Naive thymus-derived CD8-positive, alpha-beta T cell (primary cell): ENCODE measurements at places on chromosomes 16 and 17.

- no peak for DNase-seq
Measured at GRCh38 chr17:1714427-1714979, 4.3 kb upstream of the TLCD2 start.

DNA sequence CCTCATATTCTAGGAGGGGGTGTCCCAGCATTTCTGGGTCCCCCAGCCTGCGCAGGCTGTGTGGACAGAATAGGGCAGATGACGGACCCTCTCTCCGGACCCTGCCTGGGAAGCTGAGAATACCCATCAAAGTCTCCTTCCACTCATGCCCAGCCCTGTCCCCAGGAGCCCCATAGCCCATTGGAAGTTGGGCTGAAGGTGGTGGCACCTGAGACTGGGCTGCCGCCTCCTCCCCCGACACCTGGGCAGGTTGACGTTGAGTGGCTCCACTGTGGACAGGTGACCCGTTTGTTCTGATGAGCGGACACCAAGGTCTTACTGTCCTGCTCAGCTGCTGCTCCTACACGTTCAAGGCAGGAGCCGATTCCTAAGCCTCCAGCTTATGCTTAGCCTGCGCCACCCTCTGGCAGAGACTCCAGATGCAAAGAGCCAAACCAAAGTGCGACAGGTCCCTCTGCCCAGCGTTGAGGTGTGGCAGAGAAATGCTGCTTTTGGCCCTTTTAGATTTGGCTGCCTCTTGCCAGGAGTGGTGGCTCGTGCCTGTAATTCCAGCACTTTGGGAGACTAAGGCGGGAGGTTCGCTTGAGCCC, 11.6 kb downstream of the STH start:
- no peak for DNase-seq

- no peak for DNase-seq
Measured at GRCh38 chr16:30748634-30749445, 615 bp downstream of the PHKG2 start.

- DNase-seq, result peak; percentile 68
Measured at GRCh38 chr17:82300707-82301270, 16.6 kb downstream of the CD7 start.

- peak; percentile 61 for DNase-seq
Measured at GRCh38 chr17:40122999-40123810, 1.4 kb downstream of the MSL1 start.

DNA sequence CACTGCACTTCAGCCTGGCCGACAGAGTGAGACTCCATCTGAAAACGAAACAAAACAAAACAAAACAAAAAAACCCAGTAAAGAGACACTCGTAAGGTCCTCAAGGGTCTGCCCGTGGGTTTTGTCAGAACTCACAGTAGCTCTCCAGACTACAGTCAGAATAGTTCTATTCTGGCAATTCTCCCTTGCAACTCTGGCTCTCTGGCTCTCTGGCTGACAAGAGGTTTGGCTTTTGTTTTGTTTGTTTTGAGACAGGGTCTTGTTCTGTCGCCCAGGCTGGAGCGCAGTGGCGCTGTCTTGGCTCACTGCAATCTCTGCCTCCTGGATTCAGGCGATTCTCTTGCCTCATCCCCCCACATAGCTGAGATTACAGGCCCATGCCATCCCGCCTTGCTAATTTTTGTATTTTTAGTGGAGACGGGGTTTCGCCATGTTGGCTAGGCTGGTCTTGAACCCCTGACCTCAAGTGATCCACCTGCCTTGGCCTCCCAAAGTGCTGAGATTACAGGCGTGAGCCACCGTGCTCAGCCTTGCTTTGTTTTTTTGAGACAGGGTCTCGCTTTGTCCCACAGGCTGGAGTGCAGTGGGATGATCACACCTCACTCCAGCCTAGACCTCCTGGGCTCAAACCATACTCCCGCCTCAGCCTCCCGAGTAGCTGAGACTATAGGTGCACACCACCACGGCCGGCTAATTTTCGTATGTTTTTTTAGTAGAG, 20.5 kb upstream of the CHP2 start:
- no peak for DNase-seq

DNA sequence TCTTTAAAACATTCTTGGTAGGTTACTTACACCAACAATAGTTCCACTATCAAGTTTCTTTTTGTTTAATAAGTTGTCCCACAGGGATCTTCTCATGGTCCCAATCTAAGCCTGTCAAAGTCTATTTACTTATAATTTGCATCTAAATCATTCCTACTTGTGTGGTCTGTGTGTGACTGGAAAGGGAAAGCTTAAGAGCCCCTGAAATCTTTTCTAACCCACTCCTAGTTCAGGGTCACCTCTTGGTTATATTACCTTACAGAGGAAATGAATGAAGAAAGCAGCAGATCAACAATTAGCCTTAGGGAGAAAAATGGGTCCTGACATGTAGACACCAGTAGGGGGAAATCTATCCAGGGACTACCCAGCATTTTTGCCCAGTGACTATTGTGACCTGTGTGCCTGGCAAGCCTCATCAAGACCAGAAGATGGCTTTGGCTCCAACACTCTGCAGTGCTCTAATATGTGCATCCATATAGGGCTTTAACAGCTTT, 110.4 kb upstream of the HAS3 start:
- DNase-seq, result no peak

DNA sequence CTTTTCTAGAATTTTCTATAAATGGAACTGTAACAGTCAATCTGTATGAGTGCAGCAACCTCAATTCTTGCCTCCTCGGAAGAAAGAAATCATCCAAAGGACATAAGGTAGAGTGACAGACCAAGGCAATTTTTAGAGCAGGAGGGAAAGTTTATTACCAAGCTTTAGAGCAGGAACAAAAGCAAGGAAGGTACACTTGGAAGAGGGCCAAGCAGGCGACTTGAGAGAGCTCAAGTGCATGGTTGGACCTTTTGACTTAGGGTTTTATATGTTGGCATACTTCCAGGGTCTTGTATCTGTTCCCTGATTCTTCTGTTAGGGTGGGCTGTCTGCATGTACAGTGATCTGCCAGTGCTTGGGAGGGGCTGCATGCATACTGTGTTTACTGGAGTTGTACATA, 50.3 kb downstream of the SCNN1G start:
- no peak for DNase-seq

DNA sequence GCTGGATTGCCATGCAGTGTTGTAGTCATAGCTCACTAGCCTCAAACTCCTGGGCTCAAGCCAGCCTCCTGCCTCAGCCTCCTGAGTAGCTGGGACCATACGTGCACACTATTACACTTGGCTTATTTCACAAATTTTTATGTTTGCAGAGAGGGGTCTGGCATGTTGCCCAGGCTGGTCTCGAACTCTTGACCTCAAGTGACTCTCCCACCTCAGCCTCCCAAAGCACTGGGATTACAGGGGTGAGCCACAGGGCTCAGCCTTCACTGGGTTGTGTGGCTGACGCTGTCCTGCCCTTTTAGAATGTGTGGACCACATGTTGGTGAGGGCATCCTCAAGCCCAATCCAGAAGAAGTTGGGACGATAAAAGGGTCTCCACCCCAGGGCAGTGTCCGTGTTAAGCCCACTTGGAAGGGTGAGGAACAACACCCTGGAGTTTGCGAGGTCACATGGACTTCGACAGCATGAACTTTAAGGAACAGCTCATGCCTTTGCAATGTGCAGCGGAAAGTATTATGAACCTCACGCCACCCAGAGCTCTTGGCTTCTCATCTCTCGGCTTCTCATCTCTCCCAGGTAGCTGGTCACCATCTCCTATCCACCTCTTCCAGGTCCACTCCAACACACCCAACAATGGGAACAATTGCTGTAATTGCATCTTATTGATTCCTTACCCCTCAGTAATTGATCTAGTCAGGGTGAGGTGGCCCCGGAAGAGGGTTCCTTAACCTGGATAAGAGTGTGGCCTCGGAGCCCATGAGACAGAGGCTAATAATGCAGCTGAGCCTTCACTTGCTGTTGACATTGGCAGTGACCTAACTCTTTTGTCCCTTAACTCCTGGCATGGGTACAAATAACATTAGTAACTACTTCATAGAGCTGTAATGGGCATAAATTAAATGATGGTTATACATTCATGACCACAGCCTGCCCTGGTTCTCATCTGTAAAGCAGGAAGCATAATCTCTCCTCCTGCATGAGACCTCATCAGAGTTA, 6.7 kb downstream of the FOXL1 start:
- DNase-seq, result no peak

DNA sequence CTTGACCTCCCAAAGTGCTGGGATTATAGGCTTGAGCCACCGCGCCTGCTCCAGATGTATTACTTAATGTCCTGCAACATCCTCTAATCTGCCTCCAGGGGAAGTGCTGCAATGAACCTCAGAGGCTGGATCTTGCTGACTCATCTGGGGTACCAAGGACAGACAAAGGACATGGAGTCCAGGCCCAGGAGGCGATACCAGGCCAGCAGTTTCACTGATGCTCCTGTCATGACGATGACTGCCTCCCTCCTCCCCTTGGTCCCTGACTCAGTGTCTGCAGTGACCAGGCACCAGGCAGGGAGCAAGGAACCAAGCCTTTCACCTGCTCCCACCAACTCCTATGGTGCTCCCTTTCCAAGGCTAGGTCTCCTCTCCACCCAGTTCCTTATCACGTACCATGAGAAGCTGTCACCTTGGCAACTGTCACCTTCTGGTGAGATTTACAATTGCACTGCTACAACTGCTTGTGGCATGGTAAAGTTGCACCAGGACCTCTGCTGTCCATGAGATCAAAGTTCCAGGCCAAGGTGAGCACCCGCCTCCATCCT, 21.6 kb upstream of the PHOSPHO1 start:
- no peak for DNase-seq

- DNase-seq, result no peak
Measured at GRCh38 chr17:41457676-41458075, 9.5 kb downstream of the KRT32 start.

DNA sequence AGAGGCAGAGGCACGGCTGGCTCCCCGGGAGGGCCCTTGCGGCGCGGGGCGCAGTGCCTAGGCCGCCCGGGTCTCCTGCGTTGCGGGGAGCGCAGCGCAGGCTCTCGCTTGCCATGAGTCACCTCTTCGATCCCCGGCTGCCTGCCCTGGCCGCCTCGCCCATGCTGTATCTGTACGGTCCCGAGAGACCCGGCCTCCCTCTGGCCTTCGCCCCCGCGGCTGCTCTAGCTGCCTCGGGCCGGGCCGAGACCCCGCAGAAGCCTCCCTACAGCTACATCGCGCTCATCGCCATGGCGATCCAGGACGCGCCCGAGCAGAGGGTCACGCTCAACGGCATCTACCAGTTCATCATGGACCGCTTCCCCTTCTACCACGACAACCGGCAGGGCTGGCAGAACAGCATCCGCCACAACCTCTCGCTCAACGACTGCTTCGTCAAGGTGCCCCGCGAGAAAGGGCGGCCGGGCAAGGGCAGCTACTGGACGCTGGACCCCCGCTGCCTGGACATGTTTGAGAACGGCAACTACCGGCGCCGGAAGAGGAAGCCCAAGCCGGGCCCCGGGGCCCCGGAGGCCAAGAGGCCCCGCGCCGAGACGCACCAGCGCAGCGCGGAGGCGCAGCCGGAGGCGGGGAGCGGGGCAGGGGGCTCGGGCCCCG, 390 bp downstream of the FOXL1 start:
- no peak for DNase-seq

DNA sequence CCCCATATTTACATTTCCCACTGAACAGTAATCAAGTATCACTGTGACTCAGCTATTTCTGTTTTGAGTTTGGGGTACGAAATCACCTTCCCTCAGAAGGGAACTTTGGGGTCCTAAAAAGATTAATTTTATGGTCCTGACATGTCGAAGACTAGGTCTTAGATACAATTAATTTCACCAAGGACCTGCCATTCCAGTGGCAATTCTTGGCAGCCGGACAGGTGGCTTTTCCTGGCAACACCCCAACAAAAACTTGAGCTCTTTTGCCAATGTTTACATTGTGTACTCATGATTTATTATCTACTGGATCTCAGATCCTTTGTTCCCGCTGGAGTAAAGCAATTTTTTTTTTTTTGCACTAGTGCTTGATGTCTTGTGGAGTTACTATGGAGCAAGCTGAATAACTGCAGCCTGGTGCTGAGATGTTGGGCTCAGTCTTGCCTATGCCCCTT, 14.4 kb downstream of the SLFN5 start:
- no peak for DNase-seq

DNA sequence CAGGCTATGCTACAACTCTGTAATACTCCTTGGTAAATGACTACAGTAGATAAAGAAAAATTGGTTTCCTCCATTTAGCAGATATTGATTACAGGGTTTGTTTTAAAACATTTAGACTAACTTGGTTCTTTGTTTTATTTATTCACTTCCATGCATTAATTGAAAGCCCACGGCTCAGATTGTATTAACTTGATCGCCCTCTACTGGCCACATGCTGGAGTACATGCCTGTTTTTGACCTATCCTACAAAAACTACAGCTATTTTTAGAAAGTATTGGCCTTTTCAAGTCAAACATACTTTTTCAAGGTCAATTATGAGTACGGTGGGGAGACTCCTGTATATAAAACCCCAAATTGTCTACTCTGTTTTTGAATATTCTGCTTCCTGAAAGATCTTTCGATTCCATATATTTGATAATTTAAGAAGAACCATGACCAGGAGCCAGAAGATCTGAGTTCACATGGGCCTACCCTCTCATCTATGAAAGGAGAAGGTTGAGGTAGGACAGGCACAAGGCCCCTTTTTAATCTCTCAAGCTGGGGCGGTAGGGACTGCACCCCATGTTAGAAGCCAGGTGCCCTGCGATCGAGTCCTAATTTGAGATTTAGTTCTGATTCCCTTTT, 51.8 kb downstream of the CA10 start:
- DNase-seq, result peak; percentile 23

DNA sequence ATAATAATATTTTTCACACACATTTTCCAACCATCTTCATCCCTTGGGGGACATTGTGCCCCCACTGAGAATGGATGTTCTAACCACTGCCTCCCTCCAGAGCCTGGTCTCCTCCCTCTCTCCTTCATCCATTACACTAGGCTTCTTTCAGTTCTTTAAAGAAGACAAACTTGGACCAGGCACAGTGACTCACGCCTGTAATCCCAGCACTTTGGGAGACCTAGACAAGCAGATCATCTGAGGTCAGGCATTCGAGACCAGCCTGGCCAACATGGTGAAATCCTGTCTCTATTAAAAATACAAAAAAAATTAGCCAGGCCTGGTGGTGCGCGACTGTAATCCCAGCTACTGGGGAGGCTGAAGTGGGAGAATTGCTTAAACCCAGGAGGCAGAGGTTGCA, 6.5 kb downstream of the ALOX15 start:
- no peak for DNase-seq

- peak; percentile 17 for DNase-seq
Measured at GRCh38 chr16:78749745-78750268, 650.4 kb downstream of the WWOX start.

DNA sequence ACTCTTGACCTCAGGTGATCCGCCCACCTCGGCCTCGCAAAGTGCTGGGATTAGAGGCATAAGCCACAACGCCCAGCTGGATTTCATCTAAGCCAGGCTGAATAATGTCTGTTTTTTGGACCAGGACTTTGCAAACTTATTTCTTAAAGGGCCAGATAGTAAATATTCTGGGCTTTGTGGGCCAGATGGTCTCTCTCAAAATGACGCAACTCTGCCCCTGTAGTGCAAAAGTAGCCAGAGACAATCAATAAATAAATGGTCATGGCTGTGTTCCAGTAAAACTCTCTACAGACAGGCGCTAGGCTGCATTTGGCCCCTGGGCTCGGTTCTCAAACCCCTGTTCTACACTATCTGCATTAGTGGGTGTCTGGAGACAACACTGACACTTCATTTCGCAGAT, 121.9 kb upstream of the CDH13 start:
- no peak for DNase-seq

- no peak for DNase-seq
Measured at GRCh38 chr17:66689221-66689620, 145.7 kb upstream of the CACNG5 start.

- no peak for DNase-seq
Measured at GRCh38 chr16:19114359-19115147, 789 bp downstream of the ITPRIPL2 start.
